Cerebellar nuclear complex (tissue), 1 donor: ENCODE measurements at places on chromosomes 5 and 9.

DNA sequence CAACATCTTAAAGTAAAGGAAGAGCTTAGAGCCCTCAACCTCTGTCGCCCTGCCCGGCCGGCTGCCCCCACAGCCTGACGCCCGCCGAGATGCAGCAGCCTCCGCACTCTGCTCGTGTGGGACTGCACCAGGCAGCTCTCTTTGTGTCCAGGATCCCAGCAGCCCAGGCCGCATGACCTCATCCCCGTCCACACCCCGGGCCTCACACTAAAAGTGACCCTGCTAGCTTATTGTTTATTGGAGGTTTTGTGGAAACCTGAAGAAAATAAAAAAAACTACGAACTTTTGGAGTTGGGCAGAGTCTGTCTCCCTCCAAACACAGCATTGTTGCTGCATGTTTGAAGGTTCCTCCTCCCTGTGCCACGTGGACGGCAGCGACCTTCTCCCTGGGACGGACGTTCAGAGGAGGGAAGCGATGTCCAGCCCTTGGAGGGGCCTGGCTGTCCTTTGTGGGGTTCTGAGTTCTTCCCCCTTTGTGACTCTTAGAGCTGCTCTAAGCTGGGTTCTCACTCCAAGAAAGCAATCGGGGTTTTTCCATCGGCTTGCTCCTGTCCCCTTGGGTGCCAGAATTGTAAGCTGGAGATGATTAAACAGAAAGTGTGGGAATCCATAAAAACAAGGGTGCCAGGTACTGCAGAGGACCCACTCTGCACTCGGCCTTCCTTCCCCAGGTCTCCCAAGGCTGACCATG, 103.5 kb upstream of the COL5A1 start:
- no peak for DNase-seq

GRCh38 chr9:121271368-121272341, 3.7 kb downstream of the GSN start:
- no peak for DNase-seq

- DNase-seq: no peak
These were observed 21.1 kb upstream of the ARAP3 start for GRCh38 chr5:141703133-141703561.

- DNase-seq: no peak
These were observed 12.8 kb downstream of the BTNL9 start for GRCh38 chr5:181052672-181053487.

DNA sequence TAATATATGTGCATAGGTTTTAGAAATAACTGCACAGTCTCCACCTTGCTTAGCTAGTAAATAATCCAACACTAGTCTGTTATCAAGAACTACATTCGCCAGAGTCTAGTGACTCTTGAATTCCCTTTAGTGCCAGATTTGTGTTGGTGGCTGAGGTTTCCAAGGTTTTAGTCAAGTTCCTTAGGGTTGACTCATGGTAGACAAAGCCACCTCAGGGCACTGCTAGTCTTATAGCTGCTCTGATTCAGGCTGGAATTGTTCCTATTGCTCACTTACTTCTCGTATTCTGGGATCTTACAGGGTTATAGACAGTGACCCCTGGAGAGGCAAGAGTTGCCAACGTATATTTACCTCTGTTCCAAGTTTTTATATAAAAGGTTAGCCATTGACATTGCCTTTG, 1369.8 kb upstream of the CDH9 start:
- no peak for DNase-seq

DNA sequence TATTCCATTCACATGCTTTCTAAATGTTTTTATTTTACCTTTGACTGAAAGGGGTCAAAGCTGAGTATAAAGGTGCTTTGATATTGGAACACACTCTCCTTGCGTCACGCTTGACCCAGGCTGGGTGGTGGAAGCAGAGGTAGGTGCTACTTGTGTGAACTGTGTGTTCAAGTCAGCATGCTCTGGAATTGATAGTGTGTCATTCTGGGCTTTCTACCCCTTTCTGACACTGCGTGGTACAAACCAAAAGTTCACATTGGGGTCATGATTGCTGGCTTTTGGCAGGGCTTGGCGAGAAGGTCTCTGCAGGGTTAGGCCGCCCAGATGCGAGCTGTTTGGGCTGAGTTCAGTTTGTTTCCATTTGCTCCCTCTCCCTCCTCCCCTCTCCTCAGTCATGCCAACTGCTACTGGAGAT, 131.8 kb downstream of the ADAMTSL1 start:
- DNase-seq: no peak

DNA sequence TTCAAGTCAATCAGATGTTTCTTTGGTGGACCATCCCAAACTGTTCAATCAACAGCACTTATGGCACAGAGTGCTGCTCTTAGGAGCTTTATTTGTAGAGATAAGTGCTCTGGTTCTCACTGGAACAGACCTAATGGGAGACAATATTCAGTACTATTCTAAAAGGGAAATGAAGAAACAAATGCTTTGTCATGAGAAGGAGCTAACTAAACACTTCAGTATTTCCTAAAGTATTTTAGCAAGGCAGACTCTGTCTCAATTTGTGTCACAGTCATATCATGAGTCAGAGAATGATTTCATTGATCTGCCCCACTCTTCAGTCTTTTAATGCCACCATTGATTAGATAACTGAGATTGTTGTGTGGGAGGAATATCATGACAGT, 175.3 kb downstream of the SLF1 start:
- DNase-seq: no peak

- peak; percentile 46 for DNase-seq
These were observed 482 bp downstream of the CD14 start for GRCh38 chr5:140632366-140633020.

DNA sequence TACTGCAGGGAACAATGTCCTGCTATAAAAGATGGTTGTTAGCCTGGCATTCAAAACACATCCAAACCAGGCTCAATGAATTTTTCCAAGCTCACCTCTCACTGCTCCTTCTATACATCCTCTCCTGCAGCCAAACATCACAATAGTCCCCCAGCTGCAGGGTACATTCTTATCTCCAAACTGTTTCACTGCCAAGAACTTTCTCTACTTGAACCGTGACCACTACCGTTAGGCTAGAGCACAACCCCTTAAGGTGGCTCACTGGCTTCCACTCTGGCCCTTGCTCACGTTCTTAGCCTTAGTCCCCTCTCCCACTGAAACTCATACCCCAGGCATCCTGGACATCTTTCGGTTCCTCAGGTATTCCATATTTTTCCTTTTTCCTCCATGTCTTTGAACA, 29.0 kb upstream of the ANXA6 start:
- DNase-seq: no peak

DNA sequence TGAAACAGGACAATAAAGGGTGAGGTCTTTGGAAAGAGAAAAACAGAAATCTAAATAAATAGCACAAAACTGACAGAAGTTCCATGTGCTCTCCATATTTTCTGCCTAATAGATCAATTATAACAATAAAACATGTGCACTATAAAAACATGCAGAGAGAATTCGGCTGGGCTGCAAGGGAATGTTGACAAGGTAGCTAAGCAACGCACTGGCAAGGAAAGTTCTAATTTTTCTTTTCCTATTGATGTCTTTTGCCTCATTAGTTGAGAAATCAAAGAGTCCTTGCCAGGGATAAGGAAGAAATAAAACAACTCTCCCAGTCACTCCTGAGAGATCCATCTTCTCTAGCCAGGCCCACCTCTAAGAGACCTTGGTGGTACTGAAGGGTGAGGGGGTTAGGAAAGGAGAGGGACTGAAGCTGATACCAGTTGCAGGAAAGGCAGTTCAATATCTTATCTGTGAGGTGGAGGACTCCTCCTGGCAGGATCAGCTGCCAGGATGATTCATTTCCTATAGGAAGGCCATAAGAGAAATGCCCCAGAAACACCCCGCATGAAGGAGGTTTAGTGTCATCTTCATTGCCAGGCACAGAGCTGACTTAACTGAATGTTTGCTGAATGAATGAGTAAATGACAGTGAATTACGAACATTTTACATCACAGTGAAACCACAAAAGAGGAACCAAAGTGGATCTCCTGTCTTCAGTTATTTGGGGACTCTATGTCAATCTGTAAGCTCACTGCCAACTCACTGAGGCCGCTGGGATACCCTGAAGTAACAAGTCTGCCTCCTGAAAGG, 63.7 kb upstream of the IFNK start:
- no peak for DNase-seq

DNA sequence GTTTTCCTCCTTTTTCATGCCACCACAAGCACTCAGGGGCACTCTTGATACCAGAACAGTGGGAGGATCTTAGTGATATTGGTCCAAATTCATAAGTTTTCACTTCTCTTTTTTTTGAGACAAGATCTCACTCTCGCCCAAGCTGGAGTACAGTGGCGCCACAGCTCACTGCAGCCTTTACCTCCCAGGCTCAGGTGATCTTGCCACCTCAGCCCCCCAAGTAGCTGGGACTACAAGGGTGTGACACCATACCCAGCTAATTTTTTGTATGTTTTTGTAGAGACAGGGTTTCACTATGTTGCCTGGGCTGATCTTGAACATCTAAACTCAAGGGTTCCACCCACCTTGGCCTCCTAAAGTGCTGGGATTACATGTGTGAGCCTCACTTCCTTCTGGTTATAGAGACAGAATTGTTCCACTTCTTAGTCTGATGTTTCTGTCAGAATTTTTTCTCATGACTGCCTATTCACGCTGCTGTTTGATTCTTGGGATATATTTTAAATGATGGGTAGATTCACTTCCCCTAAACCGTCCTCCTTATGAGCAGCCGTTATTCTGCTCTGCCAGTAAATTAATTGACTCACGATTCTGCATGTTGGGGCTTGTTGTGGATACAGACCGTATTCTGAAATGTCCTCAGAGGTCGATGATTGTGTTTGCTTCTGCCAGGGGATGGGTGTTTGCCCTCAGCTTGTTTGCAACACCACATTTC, 30.8 kb downstream of the MTAP start:
- DNase-seq: no peak

GRCh38 chr5:8695902-8696845, 827.2 kb downstream of the MTRR start:
- DNase-seq: no peak

- DNase-seq: no peak
These were observed 651.3 kb upstream of the ACO1 start for GRCh38 chr9:31733166-31733565.

DNA sequence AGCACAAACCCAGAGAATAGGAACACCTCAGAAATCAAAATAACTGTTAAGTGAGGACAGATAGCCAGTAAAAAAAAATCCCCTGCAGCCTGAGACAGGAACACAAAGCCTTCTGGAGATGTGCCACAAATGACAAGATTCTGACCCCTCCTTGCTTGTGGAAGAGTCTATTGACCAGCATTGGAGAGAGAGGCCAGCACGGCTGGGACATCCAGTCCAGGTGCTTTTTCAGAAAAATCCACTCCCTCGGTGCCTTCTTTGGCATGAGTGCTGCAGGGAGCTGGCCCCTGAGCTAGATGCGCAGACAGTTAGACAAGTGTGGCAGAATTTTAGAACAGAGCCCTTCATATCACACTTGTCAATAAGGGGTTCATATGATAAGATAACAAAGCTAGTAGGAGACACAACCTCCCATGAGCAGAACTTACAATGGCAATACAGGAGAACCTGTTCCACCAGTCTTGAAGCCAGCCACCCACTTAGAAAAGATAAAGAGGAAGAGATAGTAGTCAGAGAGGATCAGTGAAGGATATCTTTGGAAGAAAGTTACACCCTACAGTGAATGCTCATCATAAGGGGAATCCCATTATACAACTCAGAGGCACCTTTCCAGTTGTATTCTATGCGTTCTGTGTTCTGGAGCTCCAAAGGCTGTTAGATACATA, 298.4 kb downstream of the TLE1 start:
- DNase-seq: no peak

GRCh38 chr9:135321580-135321979, 158.0 kb upstream of the PPP1R26 start:
- DNase-seq: no peak

GRCh38 chr9:70347046-70347445, 67.4 kb downstream of the KLF9 start:
- no peak for DNase-seq

DNA sequence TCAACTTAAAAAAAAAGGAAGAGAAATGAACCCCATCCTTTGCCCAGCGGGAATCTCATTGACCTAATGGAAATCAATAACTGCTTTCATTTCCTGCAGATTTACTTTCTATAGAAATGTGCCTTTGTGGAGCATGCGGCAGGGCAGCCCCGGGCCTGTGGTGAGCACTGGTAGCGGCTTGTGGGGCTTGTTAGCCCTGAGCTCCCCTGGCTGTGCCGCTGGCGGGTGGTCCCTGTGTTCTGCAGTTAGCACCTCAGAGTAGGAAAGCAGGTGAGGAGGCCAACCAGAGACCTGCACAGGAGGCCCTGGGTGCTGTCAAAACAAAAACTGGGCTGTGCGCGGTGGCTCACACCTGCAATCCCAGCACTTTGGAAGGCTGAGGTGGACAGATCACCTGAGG, 76.8 kb upstream of the CDK20 start:
- no peak for DNase-seq

GRCh38 chr5:93107141-93107540, 473.9 kb downstream of the NR2F1-AS1 start:
- DNase-seq: no peak
